ENCODE measurements at places on chromosomes 16 and 17. TPM values are rescaled to one million over a fixed set of nuclear protein-coding genes. Genes with fewer than 3 reads are reported as not detected.

PERCC1 gene
- 1.3 TPM for polyA plus RNA-seq

ACSM2A gene
- polyA plus RNA-seq = 0.30 TPM

GPR142 gene
- 0.97 TPM for polyA plus RNA-seq

ZFPM1 gene
- 27.2 TPM for polyA plus RNA-seq

FSCN2 gene
- polyA plus RNA-seq = 1.5 TPM

SECTM1 gene
- 16.1 TPM for polyA plus RNA-seq

TERB1 gene
- polyA plus RNA-seq = 0.09 TPM

CHST5 gene
- polyA plus RNA-seq = 35.6 TPM

GRAP gene
- 2.9 TPM for polyA plus RNA-seq

CPSF4L gene
- polyA plus RNA-seq = 0.21 TPM

SOCS1 gene
- 2.9 TPM for polyA plus RNA-seq

TBC1D3C gene
- 3.1 TPM for polyA plus RNA-seq

OTOP3 gene
- 13.8 TPM for polyA plus RNA-seq

BCAR1 gene
- polyA plus RNA-seq = 58.6 TPM

CBX1 gene
- polyA plus RNA-seq = 63.6 TPM

AXIN2 gene
- 12.4 TPM for polyA plus RNA-seq

ADGRG3 gene
- 1.7 TPM for polyA plus RNA-seq

ETV4 gene
- polyA plus RNA-seq = 21.6 TPM

PRSS22 gene
- 0.63 TPM for polyA plus RNA-seq

GGNBP2 gene
- 115 TPM for polyA plus RNA-seq

ITGAL gene
- 3.8 TPM for polyA plus RNA-seq

KCNJ2 gene
- polyA plus RNA-seq = 1.4 TPM

SLC5A11 gene
- 10.0 TPM for polyA plus RNA-seq

POLR2C gene
- polyA plus RNA-seq = 76.6 TPM

SLFN12L gene
- polyA plus RNA-seq = 1.4 TPM

ATP5PD gene
- 321 TPM for polyA plus RNA-seq

OR3A3 gene
- not detected for polyA plus RNA-seq

HP gene
- polyA plus RNA-seq = 0.73 TPM

CD300A gene
- polyA plus RNA-seq = 6.7 TPM

BCAS3 gene
- 9.7 TPM for polyA plus RNA-seq

Measured in large intestine (tissue), 12 donors.